ENCODE measurements at places on chromosomes 4 and X.

DNA sequence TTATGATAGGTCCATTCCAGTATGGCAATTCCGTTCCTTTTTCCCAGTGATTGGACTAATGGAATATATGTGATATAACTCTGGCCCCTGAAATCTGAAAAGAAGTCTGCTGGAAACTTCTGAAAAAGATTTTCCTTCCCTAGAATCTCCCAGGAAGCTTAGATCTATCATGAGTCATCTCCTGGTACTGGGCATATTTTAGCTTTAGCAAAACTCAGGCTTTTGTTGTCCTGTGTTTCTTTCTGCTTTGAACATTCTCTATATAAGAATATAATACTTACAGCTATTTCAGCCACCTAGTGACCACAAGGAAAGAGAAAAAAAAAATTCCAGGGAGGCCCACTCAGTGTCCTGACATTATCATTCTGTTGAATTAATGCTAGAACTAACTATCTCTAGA is 597.2 kb upstream of the GRIA3 start:
- DNase-seq: no peak

- DNase-seq: no peak
These were observed 6.3 kb downstream of the KIAA1210 start for GRCh38 chrX:119121341-119121740.

DNA sequence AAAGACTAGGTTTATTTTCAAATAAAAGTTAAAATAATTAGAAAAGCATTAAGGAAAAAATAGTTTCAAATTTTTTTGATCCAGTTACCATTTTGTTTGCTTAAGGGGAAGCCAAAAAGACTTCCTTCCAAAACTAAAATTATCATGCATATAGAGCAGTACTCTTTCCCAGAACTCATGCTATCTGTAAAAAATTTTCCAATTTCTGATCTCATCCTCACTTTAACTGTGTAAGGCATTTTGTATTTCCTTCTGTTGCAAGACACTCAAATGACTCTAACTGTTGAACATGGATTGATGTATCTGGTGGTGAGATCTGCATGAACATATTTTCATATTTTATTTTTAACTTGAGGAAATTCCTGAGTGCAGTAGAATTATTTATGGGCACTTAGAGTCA is 150.1 kb downstream of the ADAM29 start:
- no peak for DNase-seq

- DNase-seq: no peak
These were observed 77.7 kb downstream of the PDK3 start for GRCh38 chrX:24542756-24543155.

GRCh38 chr4:172232966-172233365 is 419.8 kb downstream of the GALNTL6 start:
- no peak for DNase-seq

- DNase-seq: no peak
These were observed 32.2 kb upstream of the PPARGC1A start for GRCh38 chr4:23922013-23922412.

GRCh38 chr4:169330095-169330494 is 59.3 kb upstream of the SH3RF1 start:
- DNase-seq: no peak

DNA sequence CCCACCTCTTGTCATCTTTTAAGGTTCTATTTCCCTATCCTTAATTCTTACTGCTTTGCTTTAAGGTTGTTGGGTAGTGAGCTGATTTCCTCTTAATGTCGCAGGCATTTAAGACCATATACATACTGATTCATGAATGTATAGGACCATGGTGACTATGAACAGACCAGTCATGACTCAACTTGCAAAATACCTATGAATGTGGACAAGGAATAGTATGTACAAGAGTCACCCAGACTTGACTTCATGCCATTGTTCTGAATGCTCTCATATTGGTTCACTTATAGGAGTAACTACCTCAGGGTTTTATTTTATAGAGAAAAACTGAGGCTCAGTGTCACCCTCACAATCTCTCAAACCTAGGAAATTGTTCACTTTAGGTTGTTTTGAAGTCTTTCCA is 44.3 kb downstream of the CCNG2 start:
- no peak for DNase-seq

DNA sequence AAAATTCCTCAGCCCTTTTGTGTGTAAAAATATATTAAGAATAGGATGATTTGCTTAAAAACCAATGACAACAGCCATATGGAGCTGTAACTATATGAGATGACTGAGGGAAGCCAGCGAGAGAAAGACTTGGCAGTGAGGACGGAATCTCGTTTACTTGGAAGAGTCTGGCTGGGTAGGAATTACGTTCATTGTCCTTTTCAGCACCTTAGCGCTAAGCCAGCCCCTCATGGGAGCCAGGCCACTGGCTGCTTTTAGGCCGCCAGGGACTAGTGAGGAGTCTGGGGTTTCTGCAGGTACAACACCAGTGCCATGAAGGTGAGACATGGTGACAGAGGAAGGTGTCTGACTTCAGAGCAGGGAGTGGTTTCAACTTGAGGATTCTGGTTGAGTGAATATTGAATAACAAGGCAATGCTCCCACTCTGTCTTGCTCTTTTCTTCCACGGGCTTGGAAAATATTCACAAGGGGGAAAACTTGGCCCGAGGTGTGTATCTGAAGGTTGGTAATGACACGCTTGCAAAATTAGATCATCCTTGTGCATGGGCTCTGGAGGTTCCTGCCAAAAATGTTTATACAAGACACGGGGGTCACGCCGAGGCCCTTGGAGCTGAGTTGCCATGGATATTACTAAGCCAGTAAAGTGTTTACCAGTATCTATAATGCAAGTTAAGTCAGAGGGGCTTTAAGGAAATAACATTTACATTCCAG is 17.4 kb downstream of the KLF3 start:
- no peak for DNase-seq

- DNase-seq: no peak
These were observed 3.8 kb downstream of the ZFX start for GRCh38 chrX:24153178-24153795.

DNA sequence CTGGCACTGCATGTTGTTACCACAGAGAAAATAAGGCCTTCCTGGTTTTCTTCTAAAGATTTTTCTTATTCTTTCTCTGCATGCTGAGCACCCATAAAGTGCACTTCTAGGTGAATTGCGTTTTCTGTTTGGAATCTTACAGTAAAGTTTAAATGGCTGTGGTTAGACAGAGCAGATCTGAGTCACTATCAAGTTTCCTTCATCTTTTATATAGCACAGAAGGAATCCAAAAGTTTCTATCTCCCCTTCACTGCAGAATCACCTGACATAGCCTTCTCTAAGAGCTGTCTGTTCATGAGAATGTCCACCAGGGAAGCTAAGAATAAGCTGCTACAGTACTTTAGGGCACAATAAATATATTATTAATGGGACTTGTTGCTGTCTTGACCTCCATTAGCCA is 455.5 kb upstream of the FAM241A start:
- DNase-seq: peak; percentile 1

DNA sequence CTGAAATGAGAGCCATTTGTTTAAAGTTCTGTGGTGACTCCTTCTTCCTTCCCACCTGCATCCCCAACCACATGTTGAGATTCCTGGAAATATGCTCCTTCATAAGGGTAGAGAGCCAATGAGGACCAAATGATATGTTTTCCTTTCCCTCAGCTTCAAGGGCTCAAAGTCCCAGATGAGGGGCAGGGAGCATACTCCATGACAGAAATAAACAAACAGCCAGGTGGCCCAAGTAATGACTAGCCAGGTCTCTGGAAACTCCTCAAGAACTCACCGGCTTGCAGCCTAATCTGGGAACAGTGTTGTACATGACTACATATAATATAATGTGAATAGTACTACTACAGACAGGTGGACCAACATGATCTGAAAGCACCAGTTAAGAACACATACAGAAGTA is 392.3 kb downstream of the PACRGL start:
- no peak for DNase-seq

DNA sequence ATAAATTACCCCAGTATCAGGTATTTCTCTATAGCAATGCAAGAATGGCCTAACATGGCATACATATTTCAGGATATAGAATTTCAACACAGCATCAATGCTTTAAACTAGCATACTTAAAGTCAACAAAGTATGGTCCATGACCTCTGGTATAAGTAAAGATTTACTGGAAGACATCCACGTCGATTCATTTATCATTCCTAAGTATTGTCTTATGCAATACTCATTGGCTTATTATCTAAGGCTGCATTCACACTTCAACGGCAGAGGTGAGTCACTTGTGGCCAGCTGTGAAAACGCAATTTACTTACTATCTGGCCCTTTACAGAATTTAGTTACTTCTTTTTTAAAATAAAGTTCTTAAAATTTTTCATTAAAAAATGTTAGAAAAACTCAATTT is 42.6 kb downstream of the ADGRA3 start:
- peak; percentile 24 for DNase-seq

DNA sequence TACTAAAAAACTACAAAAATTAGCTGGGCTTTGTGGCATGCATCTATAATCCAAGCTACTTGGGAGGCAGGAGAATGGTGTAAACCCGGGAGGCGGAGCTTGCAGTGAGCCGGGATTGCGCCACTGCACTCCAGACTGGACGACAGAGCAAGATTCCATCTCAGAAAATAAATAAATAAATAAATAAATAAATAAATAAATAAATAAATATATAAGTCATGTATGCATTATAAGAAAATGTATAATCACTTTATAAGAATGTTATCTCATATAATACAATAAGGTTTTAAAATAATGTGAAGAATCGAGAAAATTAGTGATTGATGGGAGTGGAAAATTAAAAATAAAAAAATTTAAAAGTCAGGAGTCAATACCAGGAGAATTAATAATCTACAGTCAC is 127.5 kb downstream of the GALNTL6 start:
- DNase-seq: no peak

DNA sequence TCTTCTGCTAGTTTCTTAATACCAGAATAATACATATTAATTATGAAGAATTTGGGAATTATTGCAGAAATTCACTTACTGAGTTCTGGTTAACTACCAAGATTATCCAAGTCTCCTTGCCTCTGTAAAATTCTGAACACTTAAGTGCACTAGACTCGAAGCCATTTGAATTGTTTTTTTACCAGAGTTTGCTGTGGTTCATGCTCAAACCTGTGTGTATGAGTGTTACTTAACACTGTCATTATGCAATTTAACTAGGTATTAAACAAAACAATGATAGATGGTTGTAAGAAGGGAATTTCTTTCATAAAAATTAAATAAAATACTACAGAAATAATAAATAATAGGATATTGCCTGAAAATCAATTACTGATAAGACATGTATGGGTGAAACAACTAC is 145.6 kb upstream of the FAT4 start:
- DNase-seq: no peak

DNA sequence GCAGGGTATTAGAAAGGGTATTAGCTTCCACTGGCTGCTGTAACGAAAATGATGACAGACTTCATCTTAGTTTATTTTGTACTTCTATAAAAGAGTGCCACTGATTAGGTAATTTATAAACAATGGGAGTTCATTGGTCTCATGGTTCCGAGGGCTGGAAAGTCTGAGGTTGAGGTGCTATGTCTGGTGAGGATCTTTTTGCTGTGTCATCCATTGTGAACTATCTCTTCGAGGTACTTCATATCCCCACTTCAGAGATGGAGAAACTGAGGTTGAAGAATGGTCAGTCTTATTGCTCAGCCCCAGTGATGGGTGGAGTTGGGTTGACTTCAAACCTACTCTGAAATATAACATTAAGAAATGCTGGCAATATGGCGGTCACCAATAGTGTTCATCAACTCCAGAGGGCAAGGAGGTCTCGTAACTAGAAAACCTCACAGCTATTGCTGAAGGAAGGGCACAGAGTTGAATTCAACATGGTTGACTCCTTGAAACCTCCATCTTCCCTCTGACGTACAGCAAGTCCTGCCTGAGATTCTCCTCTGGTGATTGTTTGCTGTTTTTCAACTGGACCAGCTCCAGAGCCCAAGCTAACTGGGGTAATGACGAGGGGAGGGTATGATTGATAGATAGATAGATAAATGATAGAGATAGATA is 53.6 kb upstream of the SHOX start:
- DNase-seq: no peak

DNA sequence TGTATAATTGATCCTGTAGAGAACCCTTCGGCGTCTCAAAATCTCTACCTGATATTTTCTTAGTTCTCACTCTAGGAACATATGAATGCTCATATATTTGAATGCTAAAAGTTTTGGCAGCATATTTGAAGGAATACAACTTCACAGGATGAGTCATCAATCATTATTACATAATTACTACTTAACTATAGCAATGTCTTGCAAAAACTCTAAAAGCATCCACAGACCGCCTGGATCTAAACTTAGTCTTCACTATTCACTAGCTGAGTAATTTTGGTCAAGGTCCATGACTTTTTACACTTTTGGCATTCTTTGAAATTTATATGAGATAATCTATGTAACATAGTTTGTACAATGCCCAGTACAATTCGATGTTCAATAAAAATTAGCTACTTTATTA is 194.7 kb downstream of the DTHD1 start:
- DNase-seq: no peak

DNA sequence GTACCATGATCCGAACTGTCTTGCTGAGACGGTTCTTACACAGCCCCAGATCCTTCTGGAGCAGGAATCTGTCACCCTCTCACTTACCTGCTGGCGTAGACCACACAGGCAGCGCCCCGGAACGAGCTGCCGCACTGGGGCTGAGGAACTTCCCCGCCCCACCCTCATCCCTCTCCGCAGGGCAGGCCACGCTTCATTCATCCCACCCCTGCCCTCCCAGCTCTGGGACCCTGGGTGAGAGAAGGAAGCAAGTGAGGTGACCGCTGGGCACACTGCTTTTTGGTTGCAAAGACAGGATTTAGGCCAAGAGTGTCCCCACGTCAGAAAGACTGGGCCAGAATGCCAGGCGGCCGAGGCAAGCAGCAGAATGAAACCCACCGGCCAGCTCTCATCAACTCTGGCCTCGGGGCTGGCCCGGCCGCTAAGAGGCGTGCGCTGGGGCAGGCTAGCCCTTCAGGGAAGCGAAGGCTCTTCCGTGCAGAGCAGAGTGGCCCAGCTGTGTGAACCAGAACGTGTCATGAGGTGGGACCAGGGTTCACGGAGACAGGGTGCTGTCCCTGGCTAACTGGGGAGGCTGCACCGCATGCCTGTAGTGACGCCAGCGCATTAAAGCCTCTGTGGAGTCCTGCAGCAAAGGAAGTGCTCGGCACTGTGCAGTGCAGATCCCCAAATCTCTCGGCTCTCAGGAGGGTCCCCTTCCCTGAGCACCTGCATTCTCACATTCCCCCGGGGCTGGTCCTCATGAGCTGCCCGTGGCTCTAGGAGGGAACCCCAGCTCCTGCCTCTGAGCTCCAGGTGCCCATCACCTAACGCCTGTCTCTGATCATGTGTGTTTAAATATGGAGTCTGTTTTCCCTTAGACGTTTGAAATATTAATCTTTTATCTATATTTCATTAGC is 6.4 kb downstream of the LRPAP1 start:
- DNase-seq: no peak
